DMS53 (cell line): ENCODE measurements at places on chromosomes 2 and 18.

- DNase-seq: no peak
These were observed 25.0 kb upstream of the CXXC1 start for GRCh38 chr18:50312296-50313030.

GRCh38 chr2:230218421-230218820 is 1.4 kb downstream of the SP110 start:
- DNase-seq: no peak

- DNase-seq: peak; percentile 57
These were observed 431 bp downstream of the FAM98A start for GRCh38 chr2:33598561-33599174.

- DNase-seq: no peak
These were observed 118.9 kb upstream of the HNMT start for GRCh38 chr2:137845422-137845821.

DNA sequence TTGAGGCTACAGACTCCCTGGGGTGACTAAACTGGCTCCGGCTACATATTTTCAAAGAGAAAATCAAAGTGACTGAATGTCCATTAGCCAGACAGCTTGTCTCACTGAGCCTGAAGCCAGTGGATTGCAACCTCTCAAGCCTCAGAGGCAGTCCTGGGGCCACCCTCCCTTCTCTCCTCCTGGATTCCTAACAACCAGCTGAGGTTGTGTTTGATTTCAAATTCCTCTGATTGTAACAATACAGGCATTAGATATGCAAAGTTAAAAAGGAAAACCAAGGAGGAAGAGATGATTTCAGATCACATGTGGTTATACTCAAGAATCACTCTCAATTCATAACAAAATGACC is 101.0 kb upstream of the LMAN1 start:
- DNase-seq: peak; percentile 26

- DNase-seq: no peak
These were observed 29.3 kb downstream of the BCL2L11 start for GRCh38 chr2:111149882-111150455.

- DNase-seq: no peak
These were observed 304.6 kb downstream of the MTX2 start for GRCh38 chr2:176573612-176574483.

- DNase-seq: peak; percentile 87
These were observed 923 bp downstream of the FIGLA start for GRCh38 chr2:70789304-70790135.

GRCh38 chr2:133856678-133857077 is 288.4 kb upstream of the NCKAP5 start:
- no peak for DNase-seq

- DNase-seq: no peak
These were observed 399.7 kb downstream of the CPS1 start for GRCh38 chr2:210956101-210956500.

- no peak for DNase-seq
These were observed 91.6 kb downstream of the DNER start for GRCh38 chr2:229622495-229623355.

GRCh38 chr2:124666976-124667375 is 641.9 kb downstream of the CNTNAP5 start:
- DNase-seq: peak; percentile 8

DNA sequence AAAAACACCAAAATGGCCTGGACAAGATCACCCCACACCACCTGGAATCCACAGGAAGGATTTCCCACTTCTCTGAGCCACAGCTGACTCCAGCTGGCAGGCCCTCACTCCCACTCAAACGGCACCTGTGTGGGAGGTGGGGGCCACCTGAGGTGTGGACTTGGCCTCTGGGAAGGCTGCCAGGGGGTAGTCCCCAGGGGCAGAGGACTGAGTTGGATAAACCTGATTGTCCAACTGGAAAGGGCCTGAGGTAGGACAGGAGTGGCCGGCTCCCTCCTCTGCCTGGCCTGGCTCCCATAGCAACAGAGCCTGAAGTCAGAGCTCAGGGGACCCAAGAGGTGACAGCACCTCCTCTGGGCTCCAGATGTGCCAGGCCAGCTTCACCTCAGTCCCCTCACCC is 300.2 kb downstream of the CELF4 start:
- DNase-seq: no peak

DNA sequence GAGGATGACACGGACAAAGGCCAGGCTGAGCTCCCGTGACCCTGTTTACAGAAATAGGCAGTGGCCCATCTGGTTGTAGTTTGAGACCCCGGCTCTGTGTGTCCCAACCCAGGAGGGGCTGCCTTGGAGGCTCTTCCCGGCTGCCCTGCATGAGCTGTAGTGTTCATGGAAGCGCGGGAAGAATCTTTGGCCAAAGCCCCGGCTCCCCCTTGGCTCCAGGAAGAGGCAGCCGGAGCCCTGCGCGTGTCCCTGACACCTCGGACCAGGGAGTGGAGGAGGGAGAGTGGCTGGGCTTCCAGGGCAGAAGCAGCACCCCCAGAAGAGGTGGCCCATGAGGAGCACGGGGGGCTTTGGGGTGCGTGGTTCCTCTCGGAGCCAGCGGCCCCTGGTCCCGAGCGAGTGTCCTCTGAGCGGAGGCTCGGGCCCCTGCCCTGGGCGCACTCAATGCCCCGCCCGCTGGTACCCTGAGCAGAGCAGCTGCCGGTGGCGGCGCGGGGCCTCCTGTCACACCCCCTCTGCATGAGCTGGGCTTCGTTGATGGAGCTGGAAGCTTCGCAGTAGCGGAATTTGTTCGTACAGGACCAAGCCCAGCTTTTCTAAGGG is 21.7 kb downstream of the GPR35 start:
- peak; percentile 46 for DNase-seq

GRCh38 chr18:67408240-67408639 is 108.3 kb downstream of the DSEL start:
- DNase-seq: no peak

DNA sequence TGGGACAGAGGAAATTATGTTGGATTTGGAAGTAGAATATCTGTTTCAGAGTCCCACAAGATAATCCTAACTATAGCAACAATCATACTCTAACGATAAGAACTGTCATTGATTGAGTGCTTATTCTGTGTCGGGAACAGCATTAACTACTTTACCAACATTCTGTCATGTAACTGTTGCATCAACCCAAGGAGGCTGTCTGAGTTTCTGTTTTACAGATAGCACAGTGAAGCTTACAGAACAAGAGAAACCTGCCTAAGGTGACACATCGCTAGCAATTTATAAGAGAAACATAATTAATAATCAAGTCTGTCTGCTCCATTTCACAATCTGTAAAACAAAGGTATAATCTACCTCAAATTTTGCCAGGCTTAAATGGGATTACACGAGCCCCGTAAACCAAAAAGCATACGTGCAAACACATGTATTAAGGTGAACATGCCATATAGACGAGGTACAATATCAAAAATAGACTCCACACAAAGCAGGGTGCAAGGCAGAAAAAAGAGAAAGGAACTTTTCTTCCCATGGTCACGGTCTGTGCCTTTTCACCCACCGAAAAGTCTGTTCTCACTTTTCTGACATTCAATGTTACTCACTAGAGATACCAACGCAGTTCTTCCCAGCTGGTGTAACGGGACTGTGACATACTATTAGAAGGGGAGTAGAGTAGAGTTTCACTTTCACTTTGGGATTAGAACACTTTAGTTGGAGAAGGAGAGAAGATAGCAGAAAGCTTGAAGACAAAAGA is 37.2 kb upstream of the SLC8A1 start:
- DNase-seq: peak; percentile 39

DNA sequence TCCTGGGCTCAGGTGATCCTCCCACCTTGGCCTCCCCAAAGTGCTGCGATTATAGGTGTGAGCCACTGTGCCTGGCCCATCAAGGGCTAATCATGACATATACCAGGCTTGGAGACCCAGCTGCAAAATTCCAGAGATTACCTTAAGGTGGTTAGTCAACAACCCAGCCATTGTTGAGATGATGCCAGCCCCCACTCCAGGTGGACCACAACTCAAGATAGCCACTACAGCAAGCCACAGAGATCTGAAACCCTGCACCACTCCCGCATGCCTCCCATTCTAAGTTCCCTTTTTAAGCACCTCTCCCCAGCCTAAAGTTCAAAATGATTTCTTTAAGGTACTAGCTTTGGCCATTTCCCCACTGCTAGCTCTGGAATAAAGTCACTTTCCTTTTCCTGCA is 4.6 kb upstream of the CLK1 start:
- DNase-seq: no peak

GRCh38 chr2:235779444-235779896 is 285.6 kb downstream of the AGAP1 start:
- peak; percentile 91 for DNase-seq

DNA sequence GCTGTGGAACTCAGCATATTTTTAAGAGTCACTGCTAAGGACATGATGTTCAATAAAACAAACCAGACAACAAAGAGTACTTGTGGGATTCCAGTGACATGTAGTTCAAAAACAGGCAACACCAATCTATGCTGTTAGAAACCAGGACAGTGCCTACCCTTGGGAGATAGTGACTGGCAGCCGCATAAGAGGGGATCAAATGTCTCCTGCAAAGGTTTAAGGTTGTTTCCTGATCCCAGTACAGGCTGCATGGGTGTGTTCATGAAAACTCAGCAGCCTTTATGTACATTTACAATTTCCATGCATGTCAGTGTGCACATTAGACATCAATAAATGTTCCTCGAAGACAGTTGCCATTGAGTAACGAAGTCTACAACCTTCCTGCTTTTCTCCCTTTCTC is 183.8 kb downstream of the PID1 start:
- no peak for DNase-seq

- DNase-seq: no peak
These were observed 702.4 kb upstream of the RAB6C start for GRCh38 chr2:129276978-129277584.

- DNase-seq: peak; percentile 88
These were observed 2.1 kb downstream of the HK2 start for GRCh38 chr2:74835831-74836674.

DNA sequence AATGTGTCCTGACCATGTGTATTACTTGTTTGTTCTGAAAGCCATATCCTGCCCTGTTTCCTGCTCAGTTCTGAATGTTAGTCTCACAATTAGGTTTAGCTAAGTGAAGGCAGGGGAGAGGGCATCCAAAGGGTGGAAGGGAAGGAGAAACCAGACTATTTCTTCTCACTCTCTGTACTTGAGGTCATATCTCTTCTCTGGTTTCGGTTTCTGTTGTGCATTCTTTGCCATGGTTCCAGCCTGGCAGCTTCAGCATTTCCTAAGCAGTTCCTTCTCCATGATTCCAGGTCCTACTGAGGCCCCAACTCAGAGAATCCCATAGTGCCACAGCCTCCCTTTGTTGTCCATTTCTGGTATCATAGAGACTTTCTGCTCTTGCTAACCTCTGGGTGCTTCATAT is 40.3 kb upstream of the HNMT start:
- DNase-seq: no peak

GRCh38 chr2:202510911-202511310 is 123.9 kb upstream of the FAM117B start:
- DNase-seq: no peak

DNA sequence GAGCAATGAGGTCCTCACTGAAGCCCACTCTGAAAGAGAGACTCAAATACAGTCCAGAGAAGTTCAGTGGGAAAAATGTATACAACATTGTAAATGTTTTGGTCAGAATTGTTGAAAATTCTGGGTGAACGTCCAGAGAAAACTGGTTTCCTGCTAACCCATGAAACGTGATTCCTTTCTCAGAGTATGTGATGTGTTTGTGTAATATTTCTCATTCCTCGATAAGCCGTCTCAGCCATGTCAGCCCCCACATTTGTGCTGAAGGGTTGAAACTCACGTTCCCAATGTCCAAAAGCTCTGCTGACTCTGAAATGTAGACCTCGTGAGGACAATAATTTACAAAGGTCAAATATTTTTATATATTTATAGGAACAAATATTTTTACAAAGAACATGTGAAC is 51.6 kb downstream of the BMP10 start:
- DNase-seq: no peak

- DNase-seq: no peak
These were observed 101.7 kb upstream of the RBBP8 start for GRCh38 chr18:22831441-22831904.

DNA sequence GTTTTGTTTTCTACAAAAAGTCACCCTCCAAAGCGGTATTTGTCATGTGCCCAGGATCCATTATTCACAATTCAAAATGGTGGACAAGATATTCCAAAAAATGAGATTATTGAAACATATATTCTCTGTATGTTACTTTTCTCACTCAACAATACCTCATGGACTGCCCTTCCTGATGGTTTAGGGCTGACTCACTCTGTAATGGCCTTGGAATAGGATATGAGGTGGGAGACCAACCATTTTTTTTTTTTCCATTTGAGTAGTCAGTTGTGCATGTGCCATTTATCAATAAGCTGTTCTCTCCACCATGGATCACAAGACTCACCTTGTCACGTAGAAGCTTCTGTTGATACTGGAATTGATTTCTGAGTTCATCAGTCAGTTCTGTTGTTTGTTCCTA is 64.5 kb downstream of the LYPD6 start:
- no peak for DNase-seq

GRCh38 chr2:109629867-109630266 is 15.7 kb downstream of the SOWAHC start:
- DNase-seq: no peak

- no peak for DNase-seq
These were observed 110.2 kb upstream of the RNU4ATAC start for GRCh38 chr2:121420486-121420885.

GRCh38 chr18:63570721-63571120 is 16.4 kb upstream of the SERPINB13 start:
- DNase-seq: no peak

GRCh38 chr2:241777686-241778627 is 1.3 kb downstream of the GAL3ST2 start:
- no peak for DNase-seq

DNA sequence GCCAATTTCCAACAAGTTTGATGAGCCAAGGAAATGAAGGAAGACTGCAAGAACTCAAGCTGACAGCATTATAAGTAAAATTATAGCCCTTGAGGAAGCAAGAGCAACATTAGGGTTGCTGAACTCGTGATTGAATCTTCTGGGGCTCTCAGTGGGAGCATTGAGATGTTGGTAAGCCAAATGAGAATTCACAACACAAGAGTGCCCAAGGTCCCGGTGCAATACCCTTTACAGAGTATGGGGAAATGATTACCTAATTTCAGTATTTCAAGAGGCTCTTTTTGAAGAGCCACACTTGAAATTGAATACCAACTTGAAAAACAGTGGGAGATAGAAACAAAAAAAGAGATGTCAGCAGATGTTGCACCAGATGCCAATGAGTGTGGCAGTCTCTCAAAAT is 554.5 kb downstream of the STK39 start:
- DNase-seq: peak; percentile 64

DNA sequence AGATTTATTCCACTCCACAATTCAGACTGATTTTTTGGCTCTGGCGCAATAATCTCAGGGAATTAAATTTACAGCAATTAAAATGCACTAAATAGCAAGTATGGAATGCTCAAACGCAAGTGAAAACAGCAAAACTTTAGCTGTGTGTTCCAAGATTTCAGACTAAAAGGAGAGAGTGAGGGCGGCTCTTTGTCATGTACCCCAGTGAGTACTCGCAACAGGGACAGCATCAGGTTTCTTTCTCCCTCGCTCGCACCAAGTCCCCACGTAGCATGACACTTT is 1.1 kb downstream of the ROCK2 start:
- no peak for DNase-seq

- DNase-seq: no peak
These were observed 44.8 kb upstream of the CTDP1 start for GRCh38 chr18:79634593-79635426.
